Stimulated activated naive CD8-positive, alpha-beta T cell treated with anti-CD3 and anti-CD28 coated beads, Interleukin-15, amount 100 ng/mL, for 72 hours (primary cell): ENCODE measurements at places on chromosomes 2 and 18.

DNA sequence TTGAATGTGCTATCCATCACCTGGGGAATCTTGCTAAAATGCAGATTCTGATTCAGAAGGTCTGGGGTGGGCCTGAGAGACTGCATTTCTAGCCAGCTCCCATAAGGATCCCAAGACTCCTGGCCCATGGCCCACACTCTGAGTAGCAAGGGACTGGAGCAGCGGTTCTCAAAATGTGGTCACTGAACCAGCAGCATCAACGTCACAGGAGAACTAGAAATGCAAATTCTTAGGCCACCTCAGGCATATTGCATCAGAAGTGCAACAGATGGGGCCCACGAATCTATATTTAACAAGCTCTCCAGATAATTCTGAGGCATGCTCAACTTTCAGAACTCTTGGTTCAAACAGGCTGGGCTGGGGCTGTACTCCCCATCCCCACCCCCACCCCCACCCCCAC lies 74.6 kb downstream of the DHRS9 start:
- no peak for DNase-seq

DNA sequence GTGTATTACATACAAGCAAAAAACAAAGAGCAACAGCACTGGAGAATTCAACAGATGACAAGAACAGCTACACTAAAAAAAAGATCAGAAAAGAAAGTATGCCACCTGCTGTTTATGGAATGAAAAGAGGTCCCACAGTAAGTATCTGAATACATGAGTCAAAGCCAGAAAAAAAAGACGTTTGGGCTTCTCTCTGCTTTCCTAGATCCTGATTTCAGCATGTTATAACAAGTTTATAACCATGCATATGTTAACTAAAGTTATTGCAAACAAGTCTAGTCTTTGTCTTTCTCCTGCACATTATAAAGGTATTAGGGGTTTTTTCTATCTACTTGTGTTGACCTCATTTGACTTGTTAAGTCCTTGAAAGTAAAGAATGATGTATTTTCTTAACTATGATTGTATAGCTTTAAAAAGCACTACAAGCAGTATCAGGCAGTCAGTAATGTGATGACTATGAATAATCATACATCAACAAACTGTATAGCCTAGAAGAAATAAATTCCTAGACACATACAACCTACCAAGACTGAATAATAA lies 108.5 kb upstream of the COL5A2 start:
- DNase-seq = no peak

DNA sequence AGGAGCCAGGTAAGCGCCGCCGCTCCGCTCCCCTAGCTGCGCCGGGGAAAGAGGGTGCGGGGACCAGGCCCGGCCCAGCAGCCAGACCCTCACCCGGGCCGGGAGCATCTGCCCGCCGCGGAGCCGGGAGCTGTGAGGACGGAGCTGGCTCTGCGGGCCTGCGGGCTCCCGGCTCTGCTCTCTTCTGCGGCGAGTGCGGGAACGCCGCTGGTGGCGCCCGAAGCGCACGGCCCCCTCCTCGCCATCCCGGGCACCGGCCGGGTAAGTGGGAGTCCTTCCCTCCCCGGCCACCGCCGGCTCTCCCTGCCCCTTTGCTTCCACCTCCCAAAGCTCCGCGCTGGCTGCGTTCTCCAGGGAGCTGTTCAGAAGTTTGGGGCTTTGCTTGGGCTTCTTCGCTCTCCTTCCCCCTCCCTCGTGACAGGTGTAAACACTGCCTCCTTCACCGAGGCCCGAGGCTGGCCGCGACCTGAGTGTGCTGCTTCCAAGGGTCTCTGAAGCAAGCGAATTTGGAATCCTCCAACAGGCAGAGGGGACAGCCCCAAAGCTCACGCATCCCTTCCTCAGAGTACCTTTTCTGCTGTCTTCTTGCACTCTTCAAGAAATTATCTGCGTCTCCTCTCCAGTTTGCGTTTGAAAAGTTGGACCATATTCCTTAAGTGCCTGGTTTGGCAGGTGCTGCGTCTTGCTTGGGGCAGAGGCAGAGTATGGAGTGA lies 632 bp downstream of the AFTPH start:
- peak; percentile 60 for DNase-seq

- no peak for DNase-seq
Measured at GRCh38 chr2:237408335-237409000, 5.5 kb downstream of the COL6A3 start.

- DNase-seq = no peak
Measured at GRCh38 chr2:159155320-159155719, 131.2 kb downstream of the WDSUB1 start.

DNA sequence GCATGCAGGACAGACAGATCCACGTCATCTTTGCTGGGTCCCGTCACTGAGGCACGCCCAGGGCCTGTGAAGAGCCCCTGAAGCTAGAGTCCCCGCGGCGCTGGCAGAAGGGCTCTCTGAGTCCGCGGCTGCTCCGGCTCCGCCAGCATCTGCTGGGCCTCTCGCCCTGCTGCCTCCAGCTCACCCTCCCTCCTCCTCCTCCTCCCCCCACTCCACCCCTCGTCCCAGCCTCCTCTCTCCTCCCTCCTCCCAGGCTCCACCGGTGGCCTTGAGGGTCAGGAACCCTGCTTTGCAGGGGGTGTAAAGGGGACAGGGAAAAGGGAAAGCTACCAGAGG lies at the start of gene TNS1:
TNS1 (minus strand) TSS at position 151 of the 336 bp plus-strand sequence; CDS start at position 28, 123 bp downstream.
- no peak for DNase-seq

GRCh38 chr2:11625671-11626070 lies 44.3 kb downstream of the NTSR2 start:
- DNase-seq = peak; percentile 17

DNA sequence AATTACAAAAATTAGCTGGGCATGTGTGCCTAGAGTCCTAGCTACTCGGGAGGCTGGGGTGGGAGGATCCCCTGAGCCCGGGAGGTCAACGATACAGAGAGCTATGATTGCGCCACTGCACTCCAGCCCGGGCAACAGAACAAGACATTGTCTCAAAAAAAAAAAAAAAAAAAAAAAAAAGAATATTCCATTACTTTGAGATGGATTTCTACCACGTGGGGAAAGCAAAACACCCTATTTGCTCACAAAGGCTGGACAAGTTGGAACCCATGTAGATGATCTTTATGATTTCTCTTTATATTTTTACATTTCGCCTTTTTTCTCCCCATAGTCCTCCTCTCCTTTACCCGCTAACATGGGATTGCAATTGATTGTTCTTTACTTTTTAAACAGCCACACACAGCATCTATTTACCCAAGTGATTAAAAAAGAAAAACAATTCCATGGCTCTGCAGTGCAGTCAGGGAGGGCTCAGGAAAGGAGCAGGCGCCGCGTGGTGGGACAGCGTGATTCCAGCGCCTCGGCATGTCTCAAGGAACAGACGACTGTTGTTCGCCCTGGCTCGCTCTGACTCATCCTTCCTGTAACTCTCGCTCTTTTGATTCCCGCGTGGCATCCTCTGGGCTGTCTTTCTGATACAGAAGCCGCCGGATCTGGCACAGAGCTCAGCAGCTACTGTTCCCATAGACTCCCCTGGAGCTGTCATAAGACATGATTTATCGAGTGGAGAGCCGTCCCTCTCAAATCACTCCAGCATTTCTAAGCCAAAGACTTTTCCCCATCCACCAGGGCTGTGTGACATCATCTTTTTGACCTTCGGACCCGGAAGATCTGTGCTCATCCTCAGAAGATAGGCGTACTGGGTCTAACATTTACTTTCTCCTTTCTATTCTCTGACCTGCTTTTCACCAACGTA lies 230.4 kb upstream of the AGAP1 start:
- no peak for DNase-seq

GRCh38 chr2:114745700-114746099 lies 303.3 kb downstream of the DPP10 start:
- DNase-seq = no peak

DNA sequence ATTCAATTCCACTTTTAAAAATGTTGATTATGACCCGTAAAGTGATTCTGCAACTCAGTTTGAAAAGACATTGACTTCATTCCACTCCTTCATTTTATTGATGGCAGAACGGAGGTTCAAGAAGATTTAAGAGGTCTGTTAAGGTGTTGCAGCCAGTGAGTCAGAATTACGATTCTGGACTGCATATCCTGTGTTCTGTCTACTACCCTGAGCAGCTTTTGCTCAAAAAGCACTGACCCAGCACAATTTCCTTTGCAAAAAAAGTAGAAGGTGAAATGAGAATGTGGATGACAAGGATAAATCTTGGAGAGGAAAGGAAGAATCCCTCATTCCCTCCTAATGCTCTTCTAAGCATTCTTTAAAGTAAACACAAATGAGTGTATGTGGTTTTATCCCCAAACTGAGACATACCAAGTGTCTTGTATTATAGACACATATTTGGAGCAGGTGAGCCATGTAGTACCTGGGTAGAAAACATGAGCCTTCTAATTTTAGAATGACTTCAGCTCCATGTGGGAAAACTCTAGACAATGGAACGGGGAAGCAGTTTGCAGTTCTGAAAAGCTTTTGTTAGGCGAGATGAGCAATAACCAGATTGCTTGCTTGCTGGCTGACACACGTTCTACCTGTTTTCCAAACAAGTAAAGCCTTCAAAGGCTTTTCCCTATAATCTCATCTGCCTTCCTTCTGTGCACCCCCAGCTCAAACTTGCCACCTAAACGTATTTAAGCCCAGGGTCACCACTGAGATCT lies 44.7 kb downstream of the TGFA start:
- no peak for DNase-seq

GRCh38 chr2:132915812-132916549 lies 246.0 kb upstream of the LYPD1 start:
- no peak for DNase-seq

GRCh38 chr2:2826209-2826551 lies 495.1 kb upstream of the MYT1L start:
- no peak for DNase-seq

DNA sequence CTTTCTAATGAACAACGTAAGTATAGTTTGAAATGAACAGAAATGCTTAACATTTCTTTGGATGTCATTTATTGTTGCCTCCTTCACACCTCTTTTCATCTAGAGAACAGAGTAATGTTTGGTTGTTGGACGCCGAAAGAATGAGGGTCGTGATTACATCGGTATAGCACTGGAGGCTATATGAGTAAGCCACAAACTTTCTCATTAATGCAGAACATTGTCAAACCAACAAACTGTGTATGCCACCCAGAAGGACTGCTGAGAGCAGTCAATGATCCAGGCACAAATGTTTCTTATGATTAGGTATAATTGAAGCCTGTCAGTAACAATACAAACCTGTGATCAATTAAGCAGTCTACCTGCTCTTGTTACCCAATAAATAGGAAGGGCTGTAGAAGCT lies 1494.7 kb upstream of the NXPH2 start:
- no peak for DNase-seq

DNA sequence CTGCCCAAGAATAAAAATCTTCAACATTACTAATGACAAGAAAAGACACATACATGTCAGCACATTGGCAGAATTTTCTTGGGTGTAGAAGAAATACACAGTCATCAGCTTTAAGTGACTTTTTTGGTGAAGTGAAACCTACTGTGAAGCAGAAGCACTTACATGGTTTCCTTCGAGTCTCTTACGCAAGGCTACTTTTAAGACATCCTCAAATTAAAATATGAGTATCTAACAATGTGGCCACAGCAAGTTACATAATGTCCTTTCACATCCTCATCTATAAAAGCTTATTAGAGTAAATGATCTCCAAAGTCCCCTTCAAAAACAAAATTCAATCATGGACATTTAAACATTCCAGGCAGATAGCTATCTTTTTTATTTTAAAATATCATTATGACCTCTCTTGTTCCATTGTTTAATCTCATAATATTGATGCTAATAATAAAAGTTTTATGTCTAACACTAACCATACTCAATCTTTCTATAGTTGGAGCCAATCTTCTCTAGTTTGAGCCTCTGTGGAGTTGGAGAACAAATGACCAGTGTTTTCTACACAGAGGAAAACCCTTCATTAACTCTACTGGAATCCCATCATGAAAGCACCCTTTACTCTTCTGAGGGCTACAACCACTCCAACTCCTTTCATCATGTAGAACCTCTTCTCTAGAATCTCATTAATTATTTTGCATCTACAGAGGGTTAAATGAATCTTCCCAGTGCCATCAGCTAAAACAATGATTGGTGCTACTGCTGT lies 182.2 kb upstream of the ZFP36L2 start:
- DNase-seq = no peak

DNA sequence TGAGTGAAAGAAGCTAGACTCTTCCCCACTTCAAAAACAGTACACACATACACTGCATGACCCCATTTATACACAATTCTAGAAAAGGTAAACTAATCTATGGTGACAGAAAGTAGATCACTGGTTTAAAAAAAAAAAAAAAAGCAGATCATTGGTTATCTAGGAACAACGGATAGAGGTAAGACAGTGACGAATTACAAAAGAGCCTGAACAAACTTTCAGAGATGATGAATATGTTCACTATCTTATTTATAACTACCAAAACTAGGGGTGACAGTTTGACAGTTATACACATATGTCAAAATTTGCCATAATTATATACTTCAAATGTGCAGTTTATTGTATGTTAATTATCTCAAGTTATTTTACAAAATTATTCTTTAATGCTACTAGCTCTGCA lies 27.5 kb downstream of the MAP3K2 start:
- no peak for DNase-seq

DNA sequence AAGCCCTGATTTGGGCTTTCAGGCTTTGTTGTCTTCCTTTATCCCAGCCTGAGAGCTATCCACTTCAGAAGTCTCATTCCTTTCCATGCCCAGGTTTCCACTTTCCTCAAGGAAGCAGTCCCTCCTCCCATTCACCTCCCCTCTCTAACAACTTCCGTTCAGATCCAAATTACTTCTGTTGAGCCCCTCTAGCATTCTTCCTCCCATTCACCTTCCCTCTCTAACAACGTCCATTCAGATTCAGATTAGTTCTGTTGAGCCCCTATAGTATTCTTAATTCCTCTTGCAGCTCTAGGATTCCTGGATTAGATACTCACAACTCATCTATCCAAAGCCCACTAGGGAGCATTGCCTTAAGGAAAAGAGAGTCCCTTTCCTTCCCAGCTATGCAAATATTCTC lies 216.8 kb downstream of the RAD51AP2 start:
- no peak for DNase-seq

GRCh38 chr2:74314107-74314506 lies 29.1 kb downstream of the SLC4A5 start:
- DNase-seq = no peak

DNA sequence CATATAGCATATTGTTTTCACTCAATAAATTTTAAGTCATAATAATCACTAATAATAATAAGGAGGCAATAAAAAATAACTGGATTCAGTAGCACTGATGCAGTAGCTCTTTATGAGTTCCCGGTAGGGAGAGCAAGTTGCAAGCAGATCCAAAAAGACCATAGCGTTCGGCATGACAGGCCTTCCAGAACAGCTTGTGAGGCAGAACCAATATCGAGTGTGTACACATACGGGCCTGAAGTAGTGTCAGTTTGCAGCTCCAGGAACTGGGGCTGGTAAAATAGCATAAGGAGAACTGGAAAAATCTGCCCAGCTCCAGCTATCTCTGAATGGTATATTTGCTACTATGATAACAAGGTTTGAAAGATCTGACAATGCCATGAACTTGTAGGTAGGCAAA lies 1607.8 kb upstream of the PIK3C3 start:
- no peak for DNase-seq

- DNase-seq = no peak
Measured at GRCh38 chr18:48003426-48004349, 73.2 kb upstream of the SMAD2 start.

- DNase-seq = no peak
Measured at GRCh38 chr2:20758997-20759396, 63.9 kb downstream of the LDAH start.
